ENCODE measurements at places on chromosomes 16 and 17.

GRCh38 chr16:49365711-49366509 lies 7.7 kb upstream of the C16orf78 start:
- DNase-seq = no peak

DNA sequence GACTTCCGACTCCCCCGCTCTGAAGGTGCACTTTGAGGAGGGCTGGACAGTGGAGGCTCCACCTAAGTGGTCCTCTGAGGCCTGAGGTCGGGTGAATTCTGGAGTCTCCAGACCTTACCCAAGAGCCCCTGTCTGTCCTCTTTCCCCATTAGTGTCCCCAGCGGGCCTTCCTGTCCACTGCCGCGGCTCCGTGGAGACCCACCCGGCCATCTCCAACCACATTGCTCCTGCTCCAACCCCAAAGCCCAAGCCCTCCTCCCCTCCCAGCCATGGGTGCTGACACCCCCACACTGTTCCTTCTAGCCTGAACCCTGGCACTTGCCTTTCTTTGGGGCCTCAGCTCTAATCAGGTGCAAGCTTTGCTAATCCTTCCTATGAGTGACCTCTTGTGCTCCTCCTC lies 283.1 kb upstream of the TNRC6C start:
- no peak for DNase-seq

- no peak for DNase-seq
These were observed 308.0 kb downstream of the MAP2K6 start for GRCh38 chr17:69722518-69722917.

DNA sequence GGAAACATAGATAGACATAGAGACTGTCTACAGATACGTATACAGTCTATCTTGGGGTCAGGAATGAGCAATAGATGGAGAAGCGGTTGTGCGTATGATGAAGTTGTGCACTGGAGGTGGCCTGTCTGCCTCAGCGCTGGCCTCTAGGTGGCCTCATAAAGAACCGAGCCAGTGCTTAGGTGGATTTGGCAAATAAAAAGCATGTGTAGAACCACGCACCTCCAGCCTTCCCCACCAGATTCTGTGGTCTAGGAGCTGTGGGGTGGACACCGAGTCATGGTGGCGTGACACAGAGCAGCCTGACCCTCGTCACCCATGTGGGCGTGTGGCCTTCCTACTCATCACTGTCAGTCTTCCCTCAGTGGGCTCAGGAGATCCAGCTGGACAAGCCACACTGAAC lies 34.0 kb downstream of the PGS1 start:
- DNase-seq = no peak

DNA sequence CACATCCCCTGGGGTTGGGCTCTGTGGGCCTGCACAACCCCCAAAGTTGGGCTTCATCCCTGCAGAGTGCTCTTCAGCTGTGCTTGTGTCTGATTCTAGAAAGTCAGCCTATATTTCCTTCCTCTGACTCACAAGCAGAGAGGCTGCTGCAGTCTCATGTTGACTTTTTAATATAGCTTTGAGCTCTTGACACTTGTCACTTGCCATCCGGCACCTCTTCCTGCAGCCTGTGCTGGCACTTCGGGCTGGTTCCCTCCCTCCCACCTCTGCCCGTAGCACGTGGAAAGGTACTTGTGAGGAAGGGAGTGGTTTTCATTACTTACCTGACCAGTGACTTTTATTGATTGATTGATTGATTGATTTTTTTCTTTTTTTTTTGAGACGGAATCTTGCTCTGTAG lies 19.0 kb upstream of the JPT2 start:
- no peak for DNase-seq

DNA sequence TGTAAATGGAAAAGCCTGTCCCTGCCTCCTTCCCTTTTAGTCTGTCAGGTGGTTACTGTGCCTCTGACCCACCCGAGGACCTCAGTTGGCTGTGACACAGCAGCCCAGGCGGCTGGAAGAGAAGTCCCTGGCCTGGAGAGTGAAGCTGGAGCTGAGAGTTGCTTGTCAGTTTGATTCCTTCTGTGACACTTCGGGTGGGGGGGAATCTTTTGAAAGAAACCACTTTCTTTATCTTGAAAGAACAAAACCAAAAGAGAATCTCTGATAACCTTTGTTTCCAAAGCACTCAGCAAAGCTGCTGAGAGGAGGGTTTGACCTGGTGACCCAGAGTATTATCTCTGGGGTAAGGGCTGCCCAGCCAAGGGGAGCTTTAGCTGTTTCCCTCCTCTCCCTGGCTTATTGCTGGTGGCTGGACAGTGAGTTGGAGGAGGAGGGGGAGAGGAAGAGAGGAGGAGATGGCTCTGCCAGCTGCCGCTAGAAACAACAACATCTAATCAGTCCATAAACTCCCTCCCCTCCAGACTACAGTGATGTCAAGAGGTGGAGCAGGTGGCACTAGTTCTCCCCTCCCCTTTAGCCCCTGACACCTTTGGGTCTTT lies 34.0 kb downstream of the YPEL2 start:
- no peak for DNase-seq

GRCh38 chr17:65529040-65529633 lies 32.3 kb downstream of the AXIN2 start:
- DNase-seq = no peak

GRCh38 chr17:34135841-34136240 lies 119.2 kb upstream of the CCL2 start:
- no peak for DNase-seq

GRCh38 chr17:45371414-45372324 lies 54.8 kb upstream of the MAP3K14 start:
- DNase-seq = no peak

- no peak for DNase-seq
These were observed 75.5 kb upstream of the MED9 start for GRCh38 chr17:17401271-17401781.

DNA sequence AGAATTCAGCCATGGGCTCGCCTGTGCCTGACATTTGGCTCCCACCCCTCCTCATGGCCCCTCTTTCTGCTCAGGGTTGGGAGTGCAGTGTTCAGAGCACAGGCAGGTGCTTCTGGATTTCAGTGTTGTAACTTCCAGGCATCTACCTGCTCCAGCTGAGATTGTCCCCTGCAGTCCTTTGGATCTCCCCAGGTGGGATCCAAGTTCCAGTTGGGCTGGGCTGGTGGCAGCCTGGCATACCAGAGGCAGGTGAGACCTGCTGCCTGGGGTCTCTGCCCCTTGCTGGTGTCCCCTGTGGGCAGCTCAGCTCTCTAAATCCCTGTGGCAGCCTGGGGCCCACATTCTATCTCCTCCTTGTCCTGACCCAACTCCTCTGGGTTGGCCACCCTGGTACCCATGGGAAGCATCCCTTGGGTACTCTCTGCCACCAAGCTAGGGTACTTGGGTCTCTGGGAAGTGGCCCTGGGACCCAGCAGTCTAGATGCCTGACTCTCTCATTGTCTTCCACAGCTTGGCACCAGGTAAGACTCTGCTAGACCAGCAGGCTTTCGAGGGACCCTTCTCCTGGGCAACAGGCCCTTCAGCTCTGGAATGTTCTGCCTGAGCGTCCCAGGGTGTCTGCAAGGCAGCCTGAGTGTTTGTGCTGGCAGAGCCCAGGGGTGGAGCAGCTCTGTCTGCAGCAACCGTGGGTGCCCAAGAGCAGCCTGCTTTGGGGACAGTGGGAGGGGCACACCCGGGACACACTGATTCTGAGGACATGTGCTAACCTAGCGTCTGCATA lies 42.5 kb downstream of the DNAH17 start:
- DNase-seq = no peak

DNA sequence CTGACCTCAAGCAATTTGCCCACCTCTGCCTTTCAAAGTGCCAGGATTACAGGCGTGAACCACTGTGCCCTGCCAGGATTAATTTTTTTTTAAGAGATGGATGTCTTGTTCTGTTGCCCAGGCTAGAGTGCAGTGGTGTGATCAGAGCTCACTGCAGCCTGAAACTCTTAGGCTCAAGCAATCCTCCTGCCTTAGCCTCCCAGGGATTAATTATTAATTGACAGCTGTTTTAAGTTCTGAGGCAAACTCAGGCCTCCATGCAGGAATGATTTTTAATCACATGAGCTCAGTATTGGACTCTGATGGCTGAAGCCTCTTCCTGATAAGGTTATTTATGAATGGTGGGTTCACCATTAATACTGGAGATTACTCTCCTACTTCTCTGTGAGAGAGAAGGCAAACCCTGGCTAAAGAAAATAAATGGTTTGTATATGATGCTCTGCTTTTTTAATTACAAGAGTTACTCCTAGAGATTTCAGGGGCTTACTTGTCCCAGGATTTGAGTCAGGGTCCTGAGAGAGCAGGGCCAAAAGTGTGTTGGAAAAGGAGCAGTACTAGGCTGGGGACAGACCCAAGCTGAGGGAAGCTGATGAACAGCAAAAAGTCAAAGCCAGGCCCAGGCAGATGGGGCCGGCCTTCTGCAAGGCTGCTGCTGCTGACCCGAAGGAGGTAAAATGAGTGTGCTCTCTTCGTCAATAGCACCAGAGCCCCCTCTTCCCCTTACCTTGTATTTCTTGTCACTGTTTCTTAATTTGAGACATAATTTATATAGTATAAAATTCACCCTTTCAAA lies 56.9 kb upstream of the HAS3 start:
- no peak for DNase-seq

DNA sequence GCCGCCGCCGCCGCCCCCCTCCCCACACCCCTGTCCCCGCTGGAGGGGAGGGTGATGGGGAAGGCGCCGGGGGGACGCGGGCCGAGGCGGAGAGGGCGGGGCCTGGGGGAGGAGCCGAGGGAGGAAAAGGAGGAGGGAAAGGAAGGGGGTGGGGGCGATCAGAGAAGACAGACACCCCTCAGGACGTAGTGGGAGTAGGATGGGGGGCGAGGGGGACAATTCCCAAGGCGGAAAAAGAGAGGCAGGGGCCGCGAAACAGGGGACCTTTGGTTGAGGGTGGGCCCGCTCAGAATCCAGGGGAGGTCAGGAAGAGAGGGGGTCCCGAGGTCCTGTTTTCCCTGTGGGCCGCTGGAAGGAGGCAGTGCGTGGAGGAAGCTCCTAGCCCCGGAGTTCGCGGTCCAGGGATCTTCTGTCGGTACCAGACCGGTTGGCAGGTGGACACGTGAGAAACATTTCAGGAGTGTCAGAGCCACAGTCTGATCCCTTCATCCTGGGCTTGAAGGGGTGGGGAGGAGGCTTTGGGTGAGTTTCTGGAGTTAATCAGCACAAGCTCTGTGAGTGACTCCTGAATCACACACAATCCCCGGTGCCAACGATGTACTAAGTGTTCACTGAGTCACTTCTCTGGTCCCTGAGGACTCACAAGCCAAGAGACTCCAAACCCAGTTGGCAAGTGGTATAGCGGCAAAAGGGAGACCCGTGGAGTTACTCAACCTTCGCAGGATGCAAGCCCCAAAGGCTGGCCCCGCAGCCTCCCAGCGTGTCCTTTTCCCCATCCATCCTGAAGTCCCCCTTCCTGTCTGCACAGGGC lies at the start of gene XYLT1:
Gene XYLT1 (minus strand): TSS at position 53 of the 811 bp plus-strand sequence. CDS start 164 bp downstream, outside the sequence.
- no peak for DNase-seq

GRCh38 chr17:33371377-33371776 lies 78.3 kb upstream of the ASIC2 start:
- no peak for DNase-seq

GRCh38 chr17:46894476-46895151 lies 28.3 kb upstream of the GOSR2 start:
- no peak for DNase-seq

DNA sequence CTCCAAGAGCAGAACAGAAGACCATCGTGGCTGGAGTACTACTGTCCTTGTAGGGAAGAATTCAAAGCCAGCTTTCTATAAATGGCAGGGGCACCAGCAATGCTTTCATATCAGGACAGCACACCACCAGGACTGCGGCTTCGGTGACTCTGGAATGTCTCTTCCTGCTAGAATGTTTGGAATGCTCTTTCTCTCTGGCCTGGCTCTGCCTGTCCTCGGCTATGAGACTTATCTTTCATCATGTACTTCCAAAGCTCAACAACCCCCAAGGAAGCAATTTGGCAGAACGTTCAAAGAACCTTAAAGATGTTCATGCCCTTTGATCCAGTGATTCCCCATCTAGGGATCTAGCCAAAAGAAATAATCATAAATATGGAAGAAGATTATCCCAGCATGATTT lies 52.7 kb upstream of the NOG start:
- no peak for DNase-seq

GRCh38 chr17:40956401-40957254 lies 10.1 kb downstream of the KRT39 start:
- DNase-seq = no peak

DNA sequence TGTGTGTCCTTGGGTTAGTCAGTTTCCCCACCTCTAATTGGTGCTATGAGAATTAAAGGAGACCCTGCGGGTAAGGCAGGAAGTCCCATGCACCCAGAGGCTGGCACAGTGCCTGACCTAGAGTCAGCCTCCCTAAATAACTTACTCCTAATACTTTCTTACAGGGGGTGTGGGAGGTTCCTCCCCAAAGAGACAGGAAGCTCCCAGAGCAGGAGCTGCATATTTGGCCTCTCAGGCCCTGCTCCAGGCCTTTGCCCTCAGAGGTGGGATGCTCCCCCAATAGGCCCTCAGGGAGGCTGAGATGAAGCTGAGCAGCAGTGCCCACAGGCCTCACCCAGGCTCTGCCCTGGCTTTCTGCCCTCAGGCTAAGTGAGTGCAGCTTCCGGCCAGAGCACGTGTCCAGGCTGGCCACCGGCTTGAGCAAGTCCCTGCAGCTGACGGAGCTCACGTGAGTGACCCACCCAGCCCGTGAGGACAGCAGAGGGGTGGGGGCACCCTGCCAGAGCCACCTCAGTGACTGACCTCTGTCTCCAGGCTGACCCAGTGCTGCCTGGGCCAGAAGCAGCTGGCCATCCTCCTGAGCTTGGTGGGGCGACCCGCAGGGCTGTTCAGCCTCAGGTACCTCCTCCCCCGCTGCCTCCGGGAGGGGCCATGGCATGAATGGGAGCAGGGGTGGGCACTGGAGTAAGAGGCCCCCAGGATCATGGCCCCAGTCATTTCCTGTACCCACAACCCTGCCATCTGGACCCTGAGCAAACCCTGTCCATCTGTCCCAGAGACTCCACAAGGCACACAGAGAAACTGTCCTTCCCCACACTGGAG lies 31.1 kb upstream of the CPNE2 start:
- DNase-seq = no peak

- no peak for DNase-seq
These were observed 188.7 kb downstream of the MYO1D start for GRCh38 chr17:32688221-32688620.

DNA sequence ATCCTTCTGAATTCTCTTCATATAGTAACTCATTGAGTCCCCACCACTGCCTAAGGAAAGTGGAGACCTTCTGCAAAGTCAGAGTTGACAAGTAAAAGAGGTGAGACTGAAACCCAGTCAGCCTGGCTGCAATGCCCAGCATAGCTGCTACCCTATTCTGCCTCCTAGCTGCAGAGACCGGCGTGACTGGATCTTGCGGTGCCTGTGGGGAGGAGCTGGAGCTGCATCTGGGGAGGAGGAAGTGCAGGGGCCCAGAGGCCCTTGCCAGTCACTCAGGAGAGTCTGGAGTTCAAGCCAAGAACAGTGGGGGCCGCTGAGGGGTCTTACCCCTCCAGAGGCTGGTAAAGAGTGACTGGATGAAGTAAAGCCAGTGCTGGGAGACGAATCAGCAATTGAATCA lies 35.0 kb upstream of the ZNF423 start:
- DNase-seq = no peak

DNA sequence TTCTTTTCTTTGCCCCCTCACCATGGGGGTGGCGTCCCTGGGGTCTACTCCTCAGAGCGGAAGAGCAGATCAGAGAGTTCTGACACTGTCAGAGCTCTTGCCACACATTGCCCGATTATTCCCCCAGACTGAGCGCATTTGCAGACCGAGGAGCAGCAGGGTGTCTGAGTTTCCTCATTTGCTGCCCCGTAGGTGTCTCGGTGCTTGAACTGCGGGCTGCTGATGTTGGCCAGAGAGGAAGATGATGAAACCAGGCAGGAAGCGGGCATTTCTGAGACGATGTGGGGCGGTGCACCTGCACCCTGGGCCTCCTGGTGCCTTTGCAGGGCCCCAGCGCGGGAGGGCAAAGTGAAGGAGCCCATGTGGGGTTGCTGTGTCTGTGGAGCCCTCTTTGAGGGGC lies 55.2 kb downstream of the ARSG start:
- no peak for DNase-seq
